ENCODE measurements at places on chromosomes 12 and 14.

DNA sequence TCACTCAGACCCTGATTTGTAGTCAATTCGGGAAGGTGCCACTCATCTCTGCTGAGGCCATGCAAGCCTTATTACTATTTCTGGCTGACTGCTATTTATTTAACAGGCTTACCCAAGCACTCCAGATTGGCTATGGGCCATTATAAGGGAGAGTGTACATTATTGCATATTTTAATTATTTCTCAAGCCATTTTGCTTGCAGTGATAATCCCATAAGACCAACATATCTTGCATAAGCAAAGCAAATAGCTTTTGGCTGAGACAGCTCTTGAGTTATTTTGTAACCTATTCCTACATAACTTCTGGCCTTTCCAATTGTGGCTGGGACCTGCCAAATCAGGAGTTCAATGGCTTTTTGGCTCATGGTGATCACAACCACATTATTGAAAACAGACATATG, 509.6 kb upstream of the USP15 start:
- DNase-seq: no peak

- no peak for DNase-seq
These were observed 10.5 kb upstream of the SMCO2 start for GRCh38 chr12:27436029-27436428.

DNA sequence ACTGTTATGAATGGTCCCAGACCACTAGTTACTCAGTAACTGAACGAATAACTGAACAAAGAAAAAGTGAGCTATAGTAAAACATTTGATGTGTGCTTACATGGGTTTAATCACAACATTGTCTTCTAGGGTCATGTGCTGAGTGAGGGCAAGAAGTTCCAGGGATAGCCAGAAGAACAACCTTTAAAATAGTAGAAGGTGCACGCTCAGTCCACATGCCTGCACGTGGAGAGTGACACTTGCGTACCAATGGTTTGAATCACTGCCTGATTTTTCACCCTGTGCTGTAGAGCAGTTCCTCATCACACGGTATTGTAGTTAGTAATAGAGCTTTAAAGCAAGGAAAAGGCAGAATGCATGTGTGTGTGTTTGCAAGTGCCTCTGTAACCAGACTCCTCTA, 224.2 kb downstream of the EGLN3 start:
- no peak for DNase-seq

DNA sequence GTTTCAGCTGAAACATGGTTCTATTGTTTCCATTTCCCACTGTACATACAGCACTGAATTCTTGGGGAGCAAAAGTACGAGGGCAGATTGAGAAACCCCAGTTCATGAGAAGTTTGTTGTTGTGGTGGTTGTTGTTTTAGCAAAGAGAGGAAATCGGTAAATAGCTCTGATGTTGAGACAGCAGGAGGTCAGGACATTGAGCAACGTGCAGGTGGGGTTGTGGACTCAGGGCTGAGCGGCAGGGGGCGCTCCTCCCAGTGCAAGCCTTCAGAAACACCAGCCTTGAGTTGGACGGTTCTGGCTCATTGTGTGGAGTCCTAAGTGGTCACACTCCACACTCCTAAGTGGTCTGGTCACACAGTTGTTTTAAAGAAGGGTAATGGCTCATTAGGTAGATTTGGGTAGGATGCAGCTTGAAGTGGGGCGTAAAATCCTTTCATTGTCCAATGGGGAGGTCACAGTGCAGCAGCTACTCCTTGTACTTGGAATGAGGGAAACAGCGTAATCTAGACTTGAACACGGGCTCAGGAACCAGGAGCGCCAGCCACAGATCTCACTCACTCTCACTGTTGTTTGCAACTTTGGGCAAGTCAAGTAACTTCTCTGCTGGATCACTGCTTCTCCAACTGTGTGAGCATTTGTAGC, 14.5 kb upstream of the PWP1 start:
- peak; percentile 17 for DNase-seq
